Endothelial cell (in vitro differentiated cells): ENCODE measurements at places on chromosomes 4 and X. TPM values are rescaled to one million over a fixed set of nuclear protein-coding genes. Genes with fewer than 3 reads are reported as not detected.

DNA sequence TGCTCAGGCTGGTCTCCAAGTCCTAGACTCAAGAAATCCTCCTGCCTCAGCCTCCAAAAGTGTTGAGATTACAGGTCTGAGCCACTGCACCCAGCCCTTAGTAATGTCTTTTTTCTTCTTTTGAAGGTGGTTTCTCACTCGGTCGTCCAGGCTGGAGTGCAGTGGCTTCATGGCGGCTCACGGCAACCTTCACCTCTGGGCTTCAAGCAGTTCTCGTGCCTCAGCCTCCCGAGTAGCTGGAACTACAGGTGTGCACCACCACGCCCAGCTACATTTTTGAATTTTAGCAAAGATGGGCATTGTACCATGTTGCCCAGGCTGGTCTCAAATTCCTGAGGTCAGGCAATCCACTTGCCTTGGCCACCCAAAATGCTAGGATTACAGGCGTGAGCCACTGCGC lies 32.3 kb upstream of the ASMTL start:
- no peak for DNase-seq
- H3K27ac ChIP-seq, result no peak overlapping the region
- H3K36me3 ChIP-seq, result peaks cover 3% of the 10 kb centered on the region
- H3K4me1 ChIP-seq, result peaks cover 4% of the 10 kb centered on the region
- no peak overlapping the region for H3K4me3 ChIP-seq

GRCh38 chr4:100288161-100288560 lies 97.9 kb upstream of the DDIT4L start:
- no peak overlapping the region for H3K4me3 ChIP-seq
- no peak overlapping the region for H3K27ac ChIP-seq
- peaks cover 12% of the 10 kb centered on the region for H3K4me1 ChIP-seq
- no peak for DNase-seq
- H3K27me3 ChIP-seq, result peaks cover 1% of the 10 kb centered on the region

DNA sequence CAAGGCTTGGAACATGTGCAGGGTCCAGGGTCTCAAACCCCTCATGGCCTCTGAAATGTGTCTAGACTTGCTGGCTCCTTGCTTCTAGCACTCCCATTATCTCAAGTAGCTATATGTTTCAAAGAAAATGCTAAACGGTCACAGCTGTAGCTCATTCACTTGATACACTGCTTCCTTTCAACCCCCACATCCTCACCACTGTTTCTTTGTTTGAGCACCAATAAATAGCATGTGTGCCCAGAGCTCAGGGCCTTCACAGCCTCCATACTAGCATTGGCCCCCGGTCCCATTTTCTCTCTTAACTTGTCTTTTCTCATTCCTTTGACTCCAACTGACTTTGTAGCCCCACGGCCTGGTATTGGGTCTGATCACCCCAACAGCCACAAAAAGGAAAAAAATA lies 801.8 kb downstream of the STIM2 start:
- no peaks in the 10 kb centered on the region for H3K36me3 ChIP-seq
- no peaks in the 10 kb centered on the region for H3K27me3 ChIP-seq
- no peak overlapping the region for H3K27ac ChIP-seq
- H3K4me1 ChIP-seq, result no peaks in the 10 kb centered on the region
- no peak overlapping the region for H3K4me3 ChIP-seq

Gene MAOB
- total RNA-seq, result 0.10 TPM

Gene CT45A3
- not detected for total RNA-seq

- H3K36me3 ChIP-seq, result peaks cover 5% of the 10 kb centered on the region
- H3K27me3 ChIP-seq, result peaks cover 1% of the 10 kb centered on the region
- H3K4me1 ChIP-seq, result peaks cover 9% of the 10 kb centered on the region
- H3K4me3 ChIP-seq, result no peak overlapping the region
- no peak overlapping the region for H3K27ac ChIP-seq
Observed at GRCh38 chr4:17168571-17168970, 270.1 kb upstream of the LDB2 start.

Gene MAGEA4
- total RNA-seq, result 0.23 TPM

Gene PABPC5
- 1.5 TPM for total RNA-seq

- H3K27me3 ChIP-seq, result no peaks in the 10 kb centered on the region
- H3K36me3 ChIP-seq, result no peaks in the 10 kb centered on the region
- no peak overlapping the region for H3K4me3 ChIP-seq
- no peak for DNase-seq
Observed at GRCh38 chrX:23773601-23774175, 9.3 kb upstream of the SAT1 start.

- H3K4me3 ChIP-seq, result no peak overlapping the region
- H3K36me3 ChIP-seq, result peaks cover 23% of the 10 kb centered on the region
- H3K27me3 ChIP-seq, result no peaks in the 10 kb centered on the region
- no peak overlapping the region for H3K27ac ChIP-seq
- peaks cover 18% of the 10 kb centered on the region for H3K4me1 ChIP-seq
Observed at GRCh38 chr4:169151671-169152070, 119.1 kb downstream of the SH3RF1 start.

DNA sequence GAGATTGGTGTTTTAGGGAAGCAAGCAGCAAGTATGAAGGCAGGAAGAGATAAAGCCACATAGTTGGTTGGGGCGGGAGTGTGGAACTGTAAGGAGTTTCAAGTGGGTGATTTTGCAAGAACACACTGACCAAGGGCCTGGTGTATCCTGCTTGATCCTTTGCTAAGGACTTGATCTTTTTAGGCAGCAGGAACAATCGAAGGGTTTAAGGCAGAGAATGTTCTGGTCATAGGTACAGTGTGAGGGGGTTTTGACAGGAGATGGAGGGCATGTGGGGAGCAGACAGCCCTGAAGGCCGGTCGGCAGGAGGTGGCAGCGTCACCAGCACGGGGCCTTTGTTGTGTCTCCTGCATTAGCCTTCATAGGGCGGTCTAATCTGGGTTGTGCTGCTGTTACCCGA lies 54.7 kb downstream of the FAM193A start:
- peaks cover 3% of the 10 kb centered on the region for H3K36me3 ChIP-seq
- no peak overlapping the region for H3K4me3 ChIP-seq
- H3K4me1 ChIP-seq, result peaks cover 32% of the 10 kb centered on the region
